ENCODE measurements at places on chromosomes 16 and 17.
A peak's percentile ranks its signal among the peaks of the same experiment; 100 is the strongest.

GRCh38 chr16:87538594-87538993 lies 45.8 kb upstream of the ZCCHC14 start:
- no peak for DNase-seq

DNA sequence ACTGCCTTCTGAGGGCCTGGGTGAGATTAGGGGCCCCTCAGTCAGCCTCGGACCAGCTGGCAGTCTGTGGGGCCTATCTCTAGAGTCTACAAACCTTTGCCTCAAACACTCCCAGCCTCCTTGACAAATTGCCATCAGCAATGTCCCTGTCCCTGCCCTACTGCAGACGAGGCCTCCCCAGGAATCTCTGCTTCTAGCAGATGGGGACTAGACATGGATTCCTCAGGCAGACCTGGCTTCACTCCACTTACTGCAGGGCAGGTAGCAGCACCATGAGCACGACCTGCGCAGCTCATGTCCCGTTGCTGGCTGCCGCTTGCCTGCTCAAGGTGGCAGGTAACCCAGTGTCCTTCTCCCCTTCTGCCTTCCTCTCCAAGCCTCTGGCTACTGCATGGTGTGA lies 49.1 kb downstream of the PLD6 start:
- DNase-seq: no peak

DNA sequence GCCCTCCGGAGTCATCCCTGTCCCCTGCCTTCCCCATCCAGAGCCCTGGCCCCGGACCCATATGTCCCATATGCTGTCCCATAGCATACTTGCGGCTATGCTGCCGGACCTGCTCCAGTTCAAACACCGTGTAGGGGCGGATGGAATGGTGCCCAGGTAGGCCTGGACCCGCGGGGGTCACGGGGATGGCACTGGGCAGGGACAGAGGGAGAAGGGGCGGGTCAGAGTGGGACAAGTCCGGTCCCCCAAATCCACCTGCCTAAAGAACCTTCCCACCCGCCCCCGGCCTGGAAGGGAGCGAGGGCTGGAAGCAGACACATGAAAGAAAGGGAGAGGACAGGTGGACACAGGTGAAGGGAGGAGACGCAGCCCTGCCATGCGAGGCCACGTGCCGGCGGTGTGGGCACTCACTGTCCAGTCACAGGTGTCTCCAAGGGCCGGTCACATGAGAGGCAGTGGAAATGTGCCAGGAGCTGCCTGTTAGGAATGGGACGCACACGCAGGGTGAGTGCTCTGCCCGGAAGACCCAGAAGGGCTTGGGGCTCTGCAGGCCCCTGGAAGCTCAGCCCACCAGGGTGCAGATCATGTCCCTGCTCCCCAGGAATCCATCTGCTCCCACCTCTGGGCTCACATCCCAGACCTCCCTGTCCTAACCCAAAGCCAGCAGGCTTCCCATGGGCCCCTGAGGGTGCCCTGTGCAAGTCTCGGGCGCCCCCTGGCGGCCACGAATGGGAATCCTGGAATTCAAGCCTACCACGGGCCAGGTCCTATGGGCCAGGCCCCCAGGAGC lies 14.0 kb downstream of the UBALD2 start:
- peak; percentile 54 for DNase-seq

DNA sequence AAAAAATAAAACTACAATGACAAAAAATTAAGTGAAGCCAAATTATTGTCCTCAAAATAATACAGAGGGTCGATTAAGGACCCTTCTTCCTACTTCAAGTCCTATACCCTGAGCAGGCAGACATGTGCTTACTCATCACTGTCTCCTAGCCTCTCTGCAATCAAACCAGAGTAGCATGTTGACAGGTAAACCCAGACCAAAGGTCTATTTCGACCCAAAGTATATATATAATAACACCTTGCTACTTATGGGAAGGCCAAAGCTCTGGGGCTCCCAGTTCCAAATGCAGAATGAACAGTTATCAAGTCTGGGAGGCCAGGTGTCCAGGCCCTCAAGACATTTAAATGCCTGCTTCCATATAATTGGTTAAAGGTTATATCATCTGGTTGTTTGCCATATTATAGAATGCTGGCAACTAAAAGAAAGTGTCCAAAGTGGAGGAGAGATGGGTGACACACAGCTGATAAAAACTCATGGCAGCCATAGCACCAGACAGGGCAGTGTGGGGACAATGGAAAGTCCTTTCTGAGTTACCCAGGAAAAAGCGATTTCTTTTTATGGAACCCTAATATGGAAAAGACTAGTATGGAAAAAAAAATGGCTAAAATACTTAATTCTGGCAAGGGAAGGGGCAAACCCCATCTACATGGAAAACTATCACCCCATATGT lies 53.6 kb downstream of the N4BP1 start:
- no peak for DNase-seq

GRCh38 chr17:1005361-1005946 lies 8.5 kb downstream of the TIMM22 start:
- DNase-seq: peak; percentile 57

DNA sequence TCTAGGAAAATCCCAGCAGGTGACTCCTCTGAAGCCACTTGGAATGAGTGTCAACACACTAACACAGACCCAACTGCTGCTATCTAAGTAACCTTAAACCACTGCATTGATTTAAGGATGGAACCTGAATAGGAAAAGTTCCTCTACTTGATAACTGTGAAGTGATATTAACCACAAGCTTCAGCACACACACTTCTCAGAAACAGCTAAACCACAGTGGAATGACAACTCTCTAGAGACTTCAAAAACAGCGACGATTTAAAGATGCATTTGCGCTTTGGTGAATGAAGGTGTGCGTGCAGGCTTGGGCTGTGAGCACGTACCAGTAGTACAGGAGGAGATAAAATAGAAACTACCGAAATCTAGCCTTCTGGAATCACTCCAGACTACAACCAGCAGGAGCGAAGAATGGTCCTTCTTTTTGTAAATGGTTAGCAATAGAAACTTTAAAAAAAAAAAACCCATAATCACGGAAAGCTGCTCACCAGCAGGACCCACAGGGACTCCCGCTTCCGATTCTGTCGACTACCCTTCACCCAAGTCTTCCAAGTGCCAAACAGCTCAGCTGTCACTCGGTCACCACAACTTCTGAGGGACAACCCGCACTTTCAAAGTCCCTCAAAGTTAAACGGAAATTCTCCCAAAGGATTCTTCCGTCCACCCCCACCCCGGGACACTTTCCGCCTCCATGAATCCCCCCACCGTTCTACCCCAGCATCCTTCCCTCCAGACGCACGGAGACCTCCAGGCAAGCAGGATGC lies 137.7 kb upstream of the CORO6 start:
- no peak for DNase-seq

GRCh38 chr17:978103-979093 lies 1.2 kb downstream of the NXN start:
- no peak for DNase-seq

DNA sequence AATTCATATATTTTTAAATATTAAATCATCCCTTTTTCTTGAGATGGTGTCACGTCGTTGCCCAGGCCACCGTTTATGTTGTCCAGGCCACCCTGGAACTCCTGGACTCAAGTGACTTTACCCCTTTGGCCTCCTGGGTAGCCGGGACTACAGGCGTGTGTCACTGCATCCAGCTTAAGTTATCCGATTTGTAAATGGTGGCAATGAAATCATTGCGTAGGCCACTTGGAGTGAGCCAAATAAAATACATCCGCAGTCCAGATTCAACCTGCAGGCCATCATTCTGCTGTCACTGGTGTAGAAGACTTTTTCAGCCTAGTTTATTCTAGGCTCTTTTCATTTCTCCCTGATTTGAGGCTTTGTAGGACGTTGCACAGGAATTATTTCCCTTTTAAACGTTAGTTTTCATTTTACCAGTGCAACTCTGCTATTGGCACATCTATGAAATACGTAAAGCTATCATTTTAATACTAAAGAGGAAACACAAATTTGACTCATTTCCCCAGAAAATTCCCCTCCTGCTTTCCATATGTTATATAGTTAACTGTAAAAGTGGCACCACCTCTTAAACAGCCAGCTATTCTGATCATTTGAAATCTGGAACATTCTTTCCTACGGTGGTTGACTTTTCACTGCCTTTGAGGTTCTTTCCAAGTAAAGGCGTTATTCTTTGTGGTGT lies 449.8 kb downstream of the MAF start:
- no peak for DNase-seq

DNA sequence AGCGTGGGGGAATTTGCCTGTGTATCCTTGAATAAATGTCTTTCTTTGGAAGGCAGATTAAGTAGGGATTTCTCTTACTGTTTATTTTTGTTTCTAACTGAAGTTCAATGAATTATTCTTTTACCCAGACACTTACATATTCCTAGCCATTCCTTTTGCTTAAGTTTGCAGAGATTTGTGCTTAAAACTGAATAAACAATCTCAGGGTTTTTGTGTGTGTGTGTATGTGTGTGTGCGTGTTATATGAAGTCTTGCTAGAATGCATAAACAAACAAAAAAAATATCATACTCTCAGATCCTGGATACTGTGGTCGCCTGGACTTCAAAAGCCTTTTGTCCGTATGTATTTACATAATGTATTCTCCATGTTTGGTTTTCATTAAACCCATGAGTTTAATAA lies 672.8 kb downstream of the MAF start:
- no peak for DNase-seq

GRCh38 chr17:49694847-49695697 lies 12.7 kb downstream of the SLC35B1 start:
- no peak for DNase-seq

GRCh38 chr16:18969855-18970240 lies 13.9 kb upstream of the TMC7 start:
- DNase-seq: no peak

GRCh38 chr16:5895976-5896375 lies 798.4 kb upstream of the EEF2KMT start:
- DNase-seq: no peak

GRCh38 chr17:33696102-33696501 lies 403.0 kb upstream of the ASIC2 start:
- no peak for DNase-seq

DNA sequence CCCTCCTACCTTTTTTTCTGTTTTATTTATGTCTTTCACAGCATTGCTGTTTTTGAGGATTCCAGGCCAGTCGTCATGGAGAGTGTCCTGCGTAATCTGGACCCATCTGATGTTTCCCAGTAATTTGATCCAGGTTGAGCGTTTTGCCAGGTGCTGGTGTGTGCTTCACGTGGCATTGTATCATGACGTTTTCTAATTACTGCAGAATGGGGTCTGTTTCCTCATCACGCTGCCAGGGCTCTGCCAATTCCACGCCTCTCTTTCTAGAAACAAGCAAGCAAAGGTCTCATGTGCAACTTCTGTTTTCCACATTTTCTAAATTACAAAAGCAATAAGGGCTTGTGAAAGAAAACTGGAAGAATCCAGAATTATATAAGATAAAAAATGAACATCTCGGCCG lies 28.3 kb upstream of the BHLHA9 start:
- DNase-seq: no peak

GRCh38 chr16:85762970-85763369 lies 12.1 kb upstream of the C16orf74 start:
- no peak for DNase-seq

DNA sequence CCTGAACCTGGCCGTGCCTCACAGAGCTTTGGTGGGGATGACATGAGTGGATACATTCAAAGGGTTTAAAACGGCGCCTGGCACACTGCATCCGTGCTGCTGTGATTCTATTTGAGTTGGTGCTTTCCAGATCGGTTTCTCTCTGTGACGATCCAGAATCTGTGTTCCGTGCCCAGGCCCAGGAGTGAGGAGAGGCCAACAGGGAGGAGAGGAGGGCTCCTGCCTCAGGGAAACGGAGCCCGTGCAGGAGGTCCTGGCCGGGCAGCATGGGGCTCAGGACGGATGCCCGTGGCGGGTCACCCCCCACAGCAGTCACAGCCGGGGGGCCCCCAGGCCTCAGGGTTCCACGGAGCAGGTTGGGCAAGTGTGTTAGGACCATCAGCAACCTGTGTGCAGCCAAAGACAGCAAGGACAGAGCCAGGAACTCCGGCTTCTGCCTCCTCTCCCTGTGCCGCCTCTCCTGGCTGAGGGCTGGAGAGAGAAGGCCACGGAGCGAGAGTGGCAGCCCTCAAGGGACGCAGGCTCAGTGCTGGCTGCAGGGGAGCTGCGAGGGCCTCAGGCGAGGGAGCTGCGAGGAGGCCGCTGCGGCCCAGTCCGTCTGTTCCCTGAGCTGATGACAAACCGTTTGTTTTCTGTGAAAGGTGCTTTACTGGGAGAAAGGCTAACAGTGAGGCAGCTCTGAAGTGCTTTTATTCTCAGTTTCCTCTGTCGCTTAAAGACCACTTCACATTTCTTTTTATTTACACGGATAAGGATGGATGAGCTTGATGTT lies 99.3 kb downstream of the METRNL start:
- no peak for DNase-seq

GRCh38 chr17:7261379-7262191 lies 693 bp downstream of the CLDN7 start:
- DNase-seq: no peak

DNA sequence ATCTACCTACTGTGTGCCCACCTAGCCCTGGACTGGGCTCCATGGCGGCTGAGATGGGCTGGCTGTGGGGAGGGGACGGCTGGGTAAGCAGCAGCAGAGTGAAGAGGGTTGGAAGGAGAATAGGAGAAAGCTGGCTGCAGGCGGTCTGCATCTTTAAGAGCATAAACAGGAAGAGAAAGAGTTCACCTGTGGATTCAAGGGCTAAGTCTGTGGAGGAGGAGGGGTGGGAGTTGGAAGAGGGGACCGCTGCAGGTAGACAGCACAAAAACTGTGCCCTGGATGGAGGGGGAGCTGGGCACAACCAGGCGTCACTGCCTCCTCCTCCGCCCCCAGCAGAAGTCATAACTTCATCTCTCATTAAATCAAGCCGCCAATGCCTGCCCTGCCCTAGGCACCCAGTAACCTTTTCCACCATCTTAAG lies 677 bp downstream of the SLC13A2 start:
- no peak for DNase-seq

GRCh38 chr17:57913575-57914272 lies 41.5 kb downstream of the CUEDC1 start:
- DNase-seq: no peak

GRCh38 chr17:3482852-3483251 lies 7.1 kb downstream of the ASPA start:
- no peak for DNase-seq

DNA sequence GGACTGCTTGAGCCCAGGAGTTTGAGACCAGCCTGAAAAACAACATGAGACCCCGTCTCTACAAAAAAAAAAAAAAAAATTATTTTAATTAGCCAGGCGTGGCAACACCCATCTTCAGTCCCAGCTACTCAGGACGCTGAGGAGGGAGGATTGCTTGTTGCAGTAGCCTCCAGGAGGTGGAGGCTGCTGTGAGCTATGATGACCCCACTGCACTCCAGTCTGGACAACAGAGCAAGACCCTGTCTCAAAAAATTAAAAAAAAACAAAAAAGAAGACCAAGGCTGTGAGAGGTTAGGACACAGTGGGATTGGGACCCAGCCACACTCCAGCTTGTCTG lies 1.3 kb upstream of the SNAI3 start:
- DNase-seq: no peak
